ENCODE measurements at places on chromosomes 1 and 21.

GRCh38 chr1:20223551-20224419 is 37.5 kb upstream of the PLA2G2C start:
- no peak for DNase-seq

DNA sequence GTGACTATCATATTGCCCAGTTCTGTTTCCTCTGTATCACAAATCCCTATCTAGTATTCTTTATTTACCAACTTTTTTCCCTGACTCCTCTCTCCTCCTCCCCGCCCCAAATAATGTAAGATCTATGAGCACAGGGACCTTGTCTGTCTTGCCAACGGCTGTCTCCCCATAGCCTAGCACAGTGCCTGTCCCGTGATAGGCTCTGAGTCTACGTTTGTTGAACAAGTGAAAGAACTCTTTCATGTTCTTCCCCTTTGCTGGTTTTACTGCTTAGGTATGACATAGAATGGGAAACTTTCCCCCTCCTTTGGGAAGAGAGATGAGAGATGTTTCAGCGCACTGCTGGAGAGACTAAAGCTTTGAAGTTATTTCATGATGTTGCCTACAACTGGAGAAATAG is 367.0 kb downstream of the PRDM2 start:
- no peak for DNase-seq

DNA sequence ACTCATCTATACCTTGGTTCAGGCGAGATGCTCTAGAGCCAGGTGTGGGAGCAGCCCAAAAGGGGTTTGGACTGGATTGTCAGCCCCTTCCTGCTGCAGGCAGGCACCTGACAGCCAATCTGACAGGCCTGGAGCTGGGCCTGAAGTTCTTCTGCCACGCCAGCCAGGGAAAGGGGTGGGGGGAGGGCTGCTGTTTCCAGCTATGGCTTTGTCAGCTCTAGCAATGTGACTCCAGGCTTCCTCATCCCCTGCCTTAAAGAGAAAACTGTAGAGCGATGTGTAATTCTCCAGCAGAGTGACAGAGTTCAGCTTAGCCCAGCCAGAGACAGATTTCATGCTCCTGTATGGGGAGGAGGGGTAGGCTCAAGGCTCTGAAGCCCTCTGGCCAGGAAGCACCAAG is 30.3 kb downstream of the WNT4 start:
- no peak for DNase-seq

- no peak for DNase-seq
Observed at GRCh38 chr1:151972542-151973248, 21.0 kb downstream of the S100A10 start.

- DNase-seq: no peak
Observed at GRCh38 chr1:161223805-161224694, 622 bp upstream of the APOA2 start.

GRCh38 chr1:219312967-219313366 is 139.3 kb downstream of the LYPLAL1 start:
- DNase-seq: no peak

- DNase-seq: no peak
Observed at GRCh38 chr1:37096523-37096922, 62.2 kb upstream of the GRIK3 start.

DNA sequence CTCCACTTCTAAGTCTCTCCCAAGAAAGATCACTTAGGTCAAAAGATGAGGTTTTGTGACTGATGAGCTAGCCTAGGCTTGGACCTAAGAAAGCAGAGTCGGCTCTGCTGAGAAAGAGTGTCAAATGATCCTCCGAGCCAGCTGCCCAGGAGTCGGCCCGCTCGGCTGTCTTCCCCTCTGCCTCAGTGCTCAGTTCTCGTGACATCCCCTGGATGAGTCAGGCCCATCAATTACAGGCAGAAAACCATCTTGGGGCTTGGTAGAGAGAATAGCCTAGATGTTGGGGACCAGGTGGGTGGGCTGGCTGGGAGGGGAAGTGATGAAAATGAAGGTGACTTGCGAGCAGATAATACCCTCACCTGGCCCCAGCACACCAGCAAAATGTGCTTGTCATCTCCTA is 60.5 kb downstream of the SLC66A1 start:
- DNase-seq: no peak

- DNase-seq: no peak
Observed at GRCh38 chr21:44872649-44873355, 688 bp downstream of the PTTG1IP start.

DNA sequence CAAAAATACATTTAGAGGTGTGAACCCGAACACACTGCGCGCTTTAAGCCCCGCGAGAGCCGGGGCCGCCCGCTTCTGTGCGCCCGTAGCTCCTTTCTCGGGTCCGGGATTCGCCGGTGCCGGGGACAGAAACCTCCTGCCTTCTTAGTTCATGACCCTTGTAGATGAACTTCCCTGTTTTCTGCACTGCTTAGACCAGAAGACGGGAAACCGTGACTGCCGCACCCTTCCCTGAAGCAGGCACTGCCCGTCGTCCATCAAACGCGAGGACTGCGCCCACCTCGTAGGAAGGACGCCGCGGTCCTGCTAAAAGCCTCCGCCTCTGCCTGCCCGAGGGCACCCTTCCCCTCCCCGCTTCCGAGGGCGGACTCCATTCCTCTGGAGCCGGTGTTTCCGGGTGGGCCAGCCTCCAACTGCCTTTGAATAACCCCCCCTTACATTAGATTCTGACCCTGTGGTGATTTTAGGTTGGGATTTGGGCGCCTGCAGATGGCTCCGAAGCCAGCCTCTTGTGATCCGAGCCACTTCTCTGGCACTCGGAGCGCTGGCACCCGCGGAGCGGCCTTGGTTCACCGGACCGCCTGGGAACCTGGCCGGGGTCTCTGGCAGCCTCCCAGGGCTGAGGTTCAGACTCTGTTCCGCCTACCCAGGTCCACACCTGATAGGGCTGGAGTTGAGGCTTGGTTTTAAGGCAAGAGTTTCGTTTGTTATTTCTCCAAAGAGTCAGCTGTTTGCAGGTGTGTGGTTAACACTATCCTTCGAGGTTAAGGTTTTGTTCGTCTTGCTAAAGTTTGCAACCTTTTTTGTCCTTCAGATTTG is 1.2 kb upstream of the PTTG1IP start:
- DNase-seq: peak; percentile 19

DNA sequence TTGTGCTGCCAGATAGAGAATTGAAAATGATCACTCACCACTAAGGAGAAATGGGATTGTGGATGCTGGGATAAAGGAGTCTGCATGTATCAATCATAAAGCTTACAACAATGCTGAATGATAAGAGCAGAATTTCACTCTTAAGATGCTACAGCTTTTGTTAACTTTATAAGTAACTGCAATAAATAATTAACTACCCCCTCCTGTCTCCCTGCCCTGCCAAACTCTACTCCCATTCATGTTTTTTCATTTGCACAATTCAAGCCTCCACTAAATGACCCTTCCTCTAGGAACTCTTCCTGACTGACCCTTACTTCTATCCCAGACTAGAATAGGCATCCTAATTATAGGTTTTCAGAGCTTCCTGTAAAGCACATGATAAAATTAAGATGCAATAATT is 14.9 kb downstream of the MTF1 start:
- DNase-seq: no peak

GRCh38 chr1:6185635-6186382 is 5.7 kb upstream of the CHD5 start:
- DNase-seq: no peak

DNA sequence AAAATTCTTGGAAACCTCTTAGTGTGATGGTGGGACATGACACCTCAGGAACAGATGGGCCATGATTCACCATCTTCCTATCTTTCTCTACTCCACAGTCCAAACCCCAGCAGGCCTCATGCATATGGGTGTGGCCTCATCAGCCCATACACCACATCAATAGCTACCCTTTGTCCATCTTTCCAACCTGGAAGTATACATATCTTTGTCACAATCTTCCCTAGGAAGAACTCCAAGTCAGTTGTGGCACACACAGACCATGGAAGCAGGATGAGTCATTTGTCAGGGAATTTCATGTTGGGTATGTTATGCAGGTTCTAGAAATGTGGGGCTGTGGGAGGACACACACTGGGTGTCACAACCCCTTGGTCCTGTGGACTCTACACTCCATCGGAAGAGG is 30.5 kb upstream of the CLCA4 start:
- DNase-seq: no peak

DNA sequence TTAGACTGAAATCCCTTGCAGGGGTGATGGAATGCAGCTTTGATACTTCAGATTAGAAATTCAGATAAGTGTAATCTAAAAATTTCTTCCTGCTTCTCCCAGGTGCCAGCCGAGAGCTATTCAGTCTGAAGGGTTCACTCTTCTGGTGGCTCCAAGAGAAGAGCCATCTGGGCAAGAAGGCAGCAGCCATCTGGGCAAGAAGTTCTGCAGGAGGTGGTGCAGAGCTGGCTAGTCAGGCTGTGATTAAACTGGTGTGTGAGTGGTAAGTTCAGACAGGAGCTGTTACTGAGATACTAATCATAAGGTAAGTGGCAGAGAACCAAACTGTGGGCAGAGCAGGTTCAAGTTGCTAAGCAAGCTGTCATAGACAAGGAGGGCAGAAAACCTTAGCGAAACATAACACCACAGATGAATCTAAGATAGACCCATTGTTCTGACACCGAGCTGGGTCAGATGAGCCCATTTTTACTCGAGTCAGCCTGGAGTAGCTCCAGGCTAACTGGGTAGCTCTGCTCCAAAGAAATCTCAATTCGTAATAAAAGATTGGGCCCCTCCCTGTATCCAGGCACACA is 14.4 kb upstream of the TP53BP2 start:
- DNase-seq: no peak

GRCh38 chr1:210352575-210352974 is 23.9 kb downstream of the HHAT start:
- DNase-seq: no peak

- DNase-seq: peak; percentile 56
Observed at GRCh38 chr1:199113265-199113869, 474.5 kb downstream of the PTPRC start.

GRCh38 chr1:205777994-205778393 is 2.7 kb upstream of the RAB29 start:
- DNase-seq: no peak

Measured in stimulated activated CD4-positive, alpha-beta T cell treated with anti-CD3 and anti-CD28 coated beads, Interleukin-4, amount 100 ng/mL, for 4 hours (primary cell).